GOT3 (cell line): ENCODE measurements at places on chromosomes 4 and X.

DNA sequence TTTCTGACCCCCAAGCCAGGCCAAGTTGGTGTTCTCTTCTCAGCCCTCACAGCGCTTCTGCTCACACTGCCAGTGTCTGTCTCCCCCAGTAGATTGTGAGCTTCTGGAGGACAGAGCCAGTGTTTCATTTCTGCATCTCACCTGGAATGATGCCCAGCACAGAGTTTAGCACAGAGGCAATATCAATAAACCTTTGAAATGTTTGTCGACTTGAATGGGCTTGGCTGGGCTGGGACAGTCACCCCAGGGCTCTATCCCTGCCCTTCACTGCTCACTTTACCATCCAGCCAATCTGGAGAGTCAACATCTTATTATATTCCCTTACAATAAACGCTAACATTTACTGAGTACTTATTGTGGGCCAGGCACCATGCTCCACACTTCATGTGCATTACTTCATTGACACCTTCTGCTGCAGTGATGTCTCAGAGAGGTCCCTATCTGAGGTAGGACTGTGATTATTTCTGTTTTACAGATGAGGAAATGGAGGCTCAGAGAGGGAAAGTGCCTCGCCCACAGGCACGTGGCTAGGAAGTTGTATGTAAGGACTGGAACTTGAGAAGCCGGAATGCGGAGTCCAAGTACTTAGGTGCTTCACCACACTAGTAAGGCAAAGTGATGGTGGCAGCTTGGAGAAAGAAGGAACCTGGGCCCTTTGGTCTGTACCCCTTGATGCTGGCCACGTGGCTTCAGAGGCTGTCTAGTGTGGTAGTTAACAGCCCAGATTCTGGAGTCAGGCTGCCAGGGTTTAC, 19.5 kb downstream of the EFNB1 start:
- no peak for DNase-seq

GRCh38 chr4:159593681-159594080, 490.8 kb downstream of the RAPGEF2 start:
- DNase-seq: no peak

GRCh38 chrX:130120321-130120731, 10.0 kb upstream of the ELF4 start:
- DNase-seq: no peak

DNA sequence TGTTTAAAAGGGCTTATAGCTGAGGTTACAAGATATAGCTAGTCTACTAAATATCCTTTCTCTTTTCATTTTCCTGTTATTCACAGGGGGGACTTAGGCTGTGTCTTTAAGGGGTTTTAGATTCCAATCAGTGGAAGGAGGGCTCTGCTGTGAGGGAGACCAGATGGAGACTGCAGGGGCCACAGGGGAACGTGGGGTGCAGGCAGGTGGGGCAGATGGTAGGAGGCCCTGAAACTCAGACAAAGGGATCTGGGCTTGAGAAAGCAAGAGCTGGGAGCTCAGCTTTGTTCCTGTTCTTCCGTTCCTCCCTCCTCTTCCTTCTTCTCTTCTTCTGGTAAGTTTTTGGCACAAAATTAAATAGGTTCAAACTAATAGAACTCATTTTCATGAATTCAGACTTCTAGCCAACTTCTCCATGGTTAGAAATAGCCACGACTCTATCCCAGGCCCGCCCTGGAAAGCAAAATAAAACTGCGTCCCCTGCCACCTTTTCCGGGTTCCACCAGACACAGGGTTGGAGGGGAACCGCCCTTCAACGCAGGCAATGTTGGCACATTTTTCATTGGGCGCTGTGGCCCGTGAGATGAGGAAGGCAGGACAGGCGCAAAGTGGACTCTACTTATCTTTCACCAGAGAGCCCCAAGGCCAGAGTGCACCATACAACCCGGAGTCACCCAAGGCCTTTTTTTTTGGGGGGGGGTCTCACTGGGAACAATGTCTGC, 3.5 kb upstream of the TMSB4X start:
- DNase-seq: no peak

DNA sequence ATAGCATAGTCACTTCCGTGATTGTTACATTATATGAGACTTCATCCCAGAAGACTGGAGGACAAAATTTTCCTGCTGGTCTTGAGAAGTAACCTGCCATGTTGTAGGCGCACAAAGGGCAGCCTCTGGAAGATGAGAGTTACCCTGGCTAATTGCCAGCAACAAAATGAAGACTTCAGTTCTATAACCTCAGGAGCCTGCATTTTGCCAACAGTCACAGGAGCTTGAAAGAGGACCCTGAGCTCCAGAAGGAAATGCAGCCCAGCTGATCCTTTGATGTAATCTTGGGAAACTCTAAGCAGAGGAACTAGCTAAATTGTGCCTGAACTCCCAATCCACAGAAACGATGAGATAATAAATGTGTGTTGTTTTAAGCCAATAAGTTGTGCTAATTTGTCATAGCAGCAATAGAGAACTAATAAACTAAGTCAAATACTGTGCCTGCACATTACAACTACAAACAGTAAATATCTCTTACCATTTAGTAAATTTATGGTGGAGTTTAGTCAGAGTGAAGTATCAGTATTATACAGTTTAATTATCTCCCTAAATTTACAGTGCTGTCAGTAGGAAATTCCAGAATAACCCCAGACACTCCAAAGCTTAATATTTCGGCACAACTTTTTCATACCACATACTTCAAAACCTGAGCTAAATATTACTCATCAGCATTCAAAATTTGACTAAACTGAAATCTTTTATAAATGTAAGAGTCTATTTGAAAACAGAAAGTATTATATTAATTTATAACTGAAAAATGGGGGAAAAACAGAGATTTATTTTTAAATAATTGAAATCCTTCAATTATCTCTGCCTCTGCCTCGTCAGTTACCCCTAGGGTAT, 90.1 kb upstream of the MAPK10 start:
- DNase-seq: no peak

GRCh38 chrX:46758956-46759644, at the start of gene SLC9A7:
Gene SLC9A7, minus strand, starts transcription at chrX:46759118. Its CDS starts 89 bp downstream, at chrX:46759029.
- peak; percentile 50 for DNase-seq

- DNase-seq: no peak
Observed at GRCh38 chr4:141306331-141306730, 85.6 kb downstream of the ZNF330 start.

DNA sequence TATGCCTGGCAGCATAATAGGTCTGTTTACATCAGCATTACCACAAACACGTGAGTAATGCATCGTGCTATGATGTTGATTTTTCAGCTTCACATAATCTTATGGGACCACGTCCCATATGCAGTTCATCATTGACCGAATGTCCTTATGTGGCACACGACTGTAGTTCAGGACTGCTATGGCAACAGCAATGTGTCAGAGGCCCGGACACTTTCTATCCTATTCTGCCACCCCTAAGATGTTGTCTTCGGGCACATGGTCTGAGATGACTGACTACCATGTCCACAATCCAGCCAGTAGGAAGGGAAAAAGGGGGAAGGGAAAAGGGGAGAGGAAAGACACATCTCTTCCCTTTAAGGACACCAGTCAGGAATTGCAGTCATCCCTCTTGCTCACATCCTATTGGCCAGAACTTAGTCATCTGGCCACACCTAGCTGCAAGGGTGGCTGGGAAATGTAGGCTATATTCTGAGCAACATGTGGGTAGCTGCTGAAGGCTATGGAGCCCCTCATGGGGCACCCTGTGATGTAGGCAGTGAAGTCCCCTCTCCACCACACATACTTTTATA, 196.0 kb upstream of the RBPJ start:
- no peak for DNase-seq

DNA sequence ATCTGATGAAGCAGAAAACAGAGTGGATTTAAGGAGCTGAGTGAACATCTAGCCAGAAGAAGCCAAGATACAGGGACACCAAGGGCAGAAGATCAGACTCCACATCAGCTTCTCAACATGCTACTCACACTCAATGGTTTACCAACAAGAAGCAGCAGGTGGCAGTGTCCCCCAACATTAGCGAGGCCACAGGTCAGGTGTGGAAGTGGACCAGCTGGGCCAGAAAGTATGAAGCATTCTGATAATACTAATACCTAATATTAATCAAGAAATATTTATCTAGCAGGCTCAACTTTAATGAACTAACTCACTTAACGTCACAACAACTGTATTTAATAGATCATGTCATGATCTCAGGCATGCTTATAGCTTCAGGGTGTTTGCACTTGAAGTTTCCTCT, 73.4 kb upstream of the TTC29 start:
- no peak for DNase-seq

DNA sequence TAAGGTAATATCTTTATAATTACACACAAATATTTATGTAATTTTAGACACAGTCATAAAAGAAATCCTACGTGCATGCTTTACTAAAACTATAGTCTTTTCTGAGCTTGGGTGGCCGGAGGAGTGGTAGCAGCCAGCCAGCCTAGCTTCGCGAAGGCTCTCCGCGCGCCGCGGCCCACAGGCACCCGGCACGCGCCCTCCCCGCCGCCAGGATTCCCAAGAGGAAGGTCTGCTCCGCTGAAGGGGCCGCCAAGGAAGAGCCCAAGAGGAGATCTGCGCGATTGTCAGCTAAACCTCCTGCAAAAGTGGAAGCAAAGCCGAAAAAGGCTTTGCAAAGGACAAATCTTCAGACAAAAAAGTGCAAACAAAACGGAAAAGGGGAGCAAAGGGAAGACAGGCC, 8.7 kb upstream of the PJA1 start:
- no peak for DNase-seq
